ENCODE measurements at places on chromosomes 4 and X.

- DNase-seq, result no peak
Measured at GRCh38 chr4:185838514-185839193, 26.7 kb upstream of the SORBS2 start.

GRCh38 chrX:3371163-3371562 lies 24.7 kb upstream of the MXRA5 start:
- no peak for DNase-seq

GRCh38 chrX:11351375-11352295 lies 58.4 kb downstream of the AMELX start:
- DNase-seq, result no peak

GRCh38 chr4:85867271-85867670 lies 392.3 kb downstream of the ARHGAP24 start:
- no peak for DNase-seq

GRCh38 chr4:168162604-168163003 lies 70.3 kb downstream of the ANXA10 start:
- DNase-seq, result no peak

DNA sequence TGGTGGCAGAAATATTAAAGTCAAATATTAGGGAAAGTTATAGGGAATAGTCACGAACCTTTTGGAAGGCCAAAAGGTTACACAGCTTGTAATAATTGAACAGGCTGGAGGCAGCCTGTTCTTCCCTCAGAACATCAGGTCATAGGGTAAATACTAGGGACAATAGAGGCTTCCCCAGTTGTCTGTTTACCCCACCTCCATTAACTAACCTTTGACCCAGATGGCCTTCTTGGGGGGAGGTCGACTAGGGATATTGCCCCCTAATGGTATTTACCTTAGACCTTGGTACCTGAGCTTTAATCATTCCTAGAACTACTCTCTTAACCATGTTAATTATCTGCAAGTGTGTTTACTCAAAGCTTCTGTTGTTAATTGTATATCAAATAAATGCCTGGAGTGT lies 26.0 kb downstream of the C4orf17 start:
- DNase-seq, result no peak

DNA sequence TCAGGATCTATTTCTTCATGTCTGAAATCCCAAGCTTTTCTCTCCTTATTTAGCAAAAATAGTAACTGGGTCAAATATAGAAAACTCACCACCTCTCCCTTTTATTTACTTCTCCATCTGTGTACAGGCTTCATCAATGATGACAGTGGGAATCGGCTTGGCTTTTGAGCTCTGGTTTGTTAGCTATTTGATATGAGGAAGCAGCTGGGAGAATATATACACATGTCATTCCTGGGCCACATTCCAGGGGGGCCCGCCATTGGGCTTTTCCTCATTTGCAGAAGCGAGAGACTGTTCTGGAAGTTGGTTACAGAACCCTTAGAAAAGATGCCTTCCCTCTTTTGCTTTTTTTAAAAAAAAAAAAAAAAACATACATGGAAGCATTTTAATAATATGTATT lies 107.4 kb upstream of the F9 start:
- DNase-seq, result no peak

DNA sequence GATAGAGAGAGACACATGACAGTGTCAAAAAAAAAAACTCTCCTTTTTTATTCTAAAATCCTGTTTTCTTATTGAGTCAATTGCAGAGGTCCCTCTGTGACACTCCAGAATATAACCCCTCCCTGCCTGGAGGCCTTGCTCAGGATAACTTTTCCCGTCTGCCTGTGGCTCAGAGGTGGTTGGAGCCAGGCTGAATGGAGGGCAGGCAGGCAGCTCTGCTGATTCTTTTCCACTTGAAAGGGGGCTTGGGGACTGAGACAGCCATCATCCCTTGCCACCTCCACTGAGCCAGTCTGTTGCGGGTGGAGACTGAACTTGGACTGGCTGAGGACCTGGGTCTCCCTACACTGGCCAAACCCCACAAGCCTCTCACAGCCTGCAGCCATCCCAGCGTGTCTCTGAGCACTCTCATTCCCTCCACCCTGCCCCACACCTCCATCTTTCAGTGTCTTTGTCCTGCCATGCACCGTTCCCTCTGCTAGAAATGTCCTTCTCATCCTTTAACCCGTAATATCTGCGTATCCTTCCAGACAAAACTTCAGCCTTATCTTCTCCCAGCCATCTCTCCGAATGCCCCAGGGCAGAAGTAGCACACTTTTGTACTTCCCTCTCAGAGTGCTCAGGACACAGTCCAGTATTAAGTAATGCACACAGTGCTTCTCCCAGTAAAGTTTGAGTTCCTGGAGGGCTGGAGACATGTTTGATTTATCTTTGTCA lies 139.9 kb downstream of the CHIC2 start:
- DNase-seq, result no peak

Measured in right renal cortex interstitium (tissue), 3 donors.